ENCODE measurements at places on chromosomes 6 and 20. TPM values are rescaled to one million over a fixed set of nuclear protein-coding genes. Genes with fewer than 3 reads are reported as not detected.

DNA sequence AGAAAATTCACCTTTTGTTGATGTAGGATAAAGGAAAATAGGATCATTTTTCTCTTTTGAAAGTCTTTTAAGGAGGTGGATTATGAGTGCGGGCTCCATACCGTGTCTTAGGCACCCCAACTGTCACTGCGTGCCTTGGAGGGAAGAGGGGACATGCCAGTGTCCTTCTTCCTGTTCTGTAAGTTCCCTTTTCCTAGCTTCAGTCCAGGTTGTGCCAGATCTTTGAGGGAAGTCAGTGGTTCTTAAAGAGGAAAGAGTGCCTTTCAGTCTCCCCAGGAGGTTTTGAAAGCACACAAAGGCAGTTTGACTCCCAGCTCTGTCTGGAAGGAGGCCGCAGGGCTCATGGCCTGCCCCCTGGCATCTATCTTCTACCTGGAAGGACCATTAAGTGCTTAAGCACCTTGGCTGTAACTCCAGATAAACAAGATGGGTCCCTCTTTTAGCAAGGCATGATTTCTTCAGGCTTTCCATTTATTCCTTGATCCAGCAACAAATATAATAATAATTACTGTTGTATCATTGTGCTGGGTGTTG is 13.0 kb downstream of the EFCAB8 start:
- ATAC-seq = no peak

GRCh38 chr20:11091511-11091910 is 417.7 kb upstream of the JAG1 start:
- no peak for ATAC-seq

GRCh38 chr20:32625996-32626395 is 40.9 kb upstream of the NOL4L start:
- no peak for ATAC-seq

- ATAC-seq = peak; percentile 45
Observed at GRCh38 chr6:19866985-19867627, 29.9 kb downstream of the ID4 start.

DNA sequence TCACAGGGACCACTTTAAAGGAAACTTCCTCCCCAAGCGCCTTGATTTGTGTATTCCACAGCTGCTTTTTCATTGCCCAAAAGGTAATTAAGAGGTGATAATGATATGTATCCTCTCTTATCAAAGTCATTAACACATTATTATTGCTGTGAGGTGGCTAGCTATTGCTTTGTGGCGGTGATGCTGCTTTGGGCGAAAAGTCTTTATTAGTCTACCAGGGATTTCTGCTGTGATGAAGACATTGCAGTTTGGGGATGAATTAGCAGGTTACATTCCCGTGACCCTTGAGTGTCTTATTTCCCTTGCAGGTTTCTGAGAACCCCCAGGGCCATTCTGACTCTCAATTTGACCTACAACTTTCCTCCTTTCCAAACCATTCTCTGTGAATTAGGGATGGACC is 143.4 kb upstream of the SOX4 start:
- ATAC-seq = no peak

- ATAC-seq = no peak
Observed at GRCh38 chr6:24064106-24064505, 61.9 kb upstream of the NRSN1 start.

DNA sequence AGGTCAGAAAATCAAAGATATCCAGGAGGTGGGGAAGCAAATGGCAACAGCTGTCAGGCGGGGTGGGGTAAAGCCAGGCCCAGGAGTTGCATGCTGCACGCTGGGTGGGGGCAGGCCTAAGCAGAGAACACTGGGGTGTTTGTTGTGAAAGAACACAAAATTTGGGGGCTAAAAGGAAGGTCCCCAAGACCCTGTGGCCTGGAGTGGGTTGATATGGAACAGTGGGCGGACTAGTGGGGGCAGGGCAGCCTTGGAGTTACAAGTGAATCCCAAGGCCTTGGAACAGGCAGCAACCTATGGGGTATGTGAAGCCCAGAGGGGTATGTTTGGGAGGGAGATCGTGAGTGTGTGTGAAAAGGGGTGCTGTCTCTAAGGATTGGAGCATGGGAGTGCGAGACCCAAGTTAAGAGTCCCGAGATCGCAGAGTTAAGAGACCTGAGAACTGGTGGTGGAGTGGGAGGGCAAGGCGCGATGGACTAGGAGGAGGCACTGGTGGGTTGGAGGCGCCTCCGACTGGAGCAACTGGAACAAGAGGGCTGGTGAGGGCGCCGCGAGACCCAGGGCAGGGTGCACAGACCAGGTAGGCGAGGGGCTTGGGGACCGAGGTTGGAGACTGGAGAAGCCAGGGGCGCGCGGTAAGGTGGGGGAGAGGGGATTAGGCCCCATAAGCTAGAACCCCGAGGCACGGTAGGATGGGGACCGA is 658 bp downstream of the CUL7 start:
- ATAC-seq = peak; percentile 27

GRCh38 chr6:133895573-133896343 is 6.8 kb downstream of the TCF21 start:
- no peak for ATAC-seq

- no peak for ATAC-seq
Observed at GRCh38 chr6:116866281-116866871, 10.7 kb upstream of the RFX6 start.

DNA sequence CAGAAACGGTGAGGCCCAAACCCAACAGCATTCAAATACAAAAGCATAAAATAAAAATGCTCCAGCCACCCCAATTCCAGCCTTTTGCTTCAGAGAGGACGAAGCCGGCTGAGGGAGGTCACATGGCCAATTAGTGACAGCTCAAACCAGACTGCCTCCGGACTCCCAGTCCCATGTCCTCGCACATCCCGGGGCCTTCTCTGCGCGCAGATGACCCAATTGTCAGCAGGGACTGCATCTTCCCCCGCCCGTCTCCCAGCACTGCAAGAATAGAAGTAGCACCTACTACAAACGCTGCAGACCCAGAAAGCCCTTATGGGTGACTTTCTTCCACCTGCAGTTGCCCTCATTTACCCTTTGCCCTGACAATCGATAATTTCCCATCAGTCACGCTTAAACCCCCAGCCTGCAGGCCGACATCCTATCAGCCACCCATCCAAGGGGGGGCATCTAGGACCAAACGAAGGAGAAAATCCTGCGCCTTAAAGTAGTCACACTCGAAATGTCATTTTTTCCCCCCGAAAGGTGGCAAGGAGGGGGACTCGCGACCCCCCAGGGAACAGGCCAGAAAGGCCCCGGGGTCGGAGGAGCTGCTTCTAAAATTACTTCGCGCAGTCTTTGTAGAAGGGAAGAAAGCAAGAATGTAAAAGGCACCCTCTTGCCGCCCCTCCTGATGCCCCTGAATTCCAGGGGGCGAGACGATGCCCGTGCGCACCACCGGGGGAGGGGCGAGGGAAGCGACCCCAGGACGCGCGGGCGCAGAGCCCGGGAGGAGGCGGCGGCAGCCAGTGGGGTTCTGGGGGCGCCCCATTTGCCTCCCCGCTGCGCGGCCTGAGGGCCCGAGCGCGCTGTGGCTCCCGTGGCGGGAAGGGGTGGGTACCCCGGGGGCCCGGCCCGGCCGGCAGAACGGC is 792 bp downstream of the SLC23A2 start:
- ATAC-seq = peak; percentile 36

- ATAC-seq = no peak
Observed at GRCh38 chr6:89555031-89555430, 83.5 kb downstream of the LYRM2 start.

- ATAC-seq = no peak
Observed at GRCh38 chr6:14924126-14925024, 321.5 kb upstream of the JARID2 start.

DNA sequence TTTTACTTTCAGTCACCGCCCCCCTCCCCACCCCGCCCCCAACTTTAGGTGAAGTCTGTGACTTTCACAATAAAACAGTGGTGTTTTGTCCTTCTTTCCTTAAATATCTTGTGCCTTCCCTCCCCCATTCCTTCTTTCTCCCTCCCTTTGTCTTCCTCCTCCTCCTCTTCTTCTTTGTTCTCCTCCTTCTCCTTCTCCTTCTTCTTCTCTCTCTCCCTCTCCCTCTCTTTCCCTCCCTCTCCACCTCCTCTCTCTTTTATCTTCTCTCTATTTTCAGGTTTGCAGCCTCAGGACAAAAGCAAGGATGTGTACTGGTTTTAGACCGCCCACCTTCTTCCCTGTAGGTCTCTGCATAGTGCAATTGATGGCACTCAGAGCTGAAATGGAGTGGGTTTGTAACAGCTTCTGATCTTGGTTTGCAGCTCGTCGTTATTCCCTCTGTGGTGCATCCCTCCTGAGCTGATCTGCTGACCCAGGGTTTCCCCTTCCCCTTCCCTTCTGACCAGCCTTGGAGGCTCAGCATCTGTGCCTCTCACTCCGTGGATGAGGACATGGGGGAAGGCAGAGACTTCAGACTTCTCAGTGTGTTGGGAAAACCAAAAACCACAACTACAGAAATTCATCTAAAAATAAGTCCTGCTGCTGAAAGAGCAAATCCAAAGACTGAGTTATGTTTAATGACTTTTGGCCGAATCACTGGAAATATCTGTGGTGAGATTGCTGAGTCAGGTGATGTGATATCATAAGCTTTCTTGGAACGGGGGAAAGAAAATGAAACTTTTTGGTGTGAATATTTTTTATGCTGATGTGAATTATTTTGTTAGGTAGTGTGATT is 6.9 kb downstream of the VGLL2 start:
- ATAC-seq = no peak

DNA sequence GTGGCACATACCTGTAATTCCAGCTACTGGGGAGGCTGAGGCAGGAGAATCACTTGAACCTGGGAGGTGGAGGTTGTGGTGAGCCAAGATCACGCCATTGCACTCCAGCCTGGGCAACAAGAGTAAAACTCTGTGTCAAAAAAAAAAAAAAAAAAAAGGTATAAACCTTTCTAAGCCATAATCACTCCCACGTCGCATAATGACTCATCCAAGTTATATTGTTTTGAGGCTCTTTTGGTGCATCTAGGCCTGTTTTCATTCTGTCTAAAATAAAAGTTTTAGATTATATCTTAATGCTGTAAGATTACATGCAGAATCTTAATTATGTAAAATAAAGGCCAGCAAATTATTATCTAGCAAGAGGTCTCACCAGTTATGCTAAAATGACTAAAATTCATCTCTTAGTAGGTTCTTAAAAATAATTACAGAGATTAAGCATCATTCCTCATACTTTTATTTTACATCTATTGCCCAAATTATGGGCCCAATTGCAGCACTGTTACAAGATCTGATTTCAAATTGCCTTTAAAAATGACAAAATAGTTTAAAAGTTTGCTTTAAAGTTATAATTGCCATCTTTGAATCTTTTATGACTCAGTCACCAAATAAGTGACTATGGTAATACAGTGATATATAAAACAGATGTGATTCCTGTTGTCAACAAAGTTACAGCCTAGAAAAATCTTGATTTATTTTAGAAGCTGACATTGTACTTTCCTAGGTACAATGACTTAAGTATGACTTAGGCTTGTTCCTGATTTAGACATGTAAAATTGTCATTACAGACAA is 10.4 kb upstream of the SUMO4 start:
- ATAC-seq = no peak

DNA sequence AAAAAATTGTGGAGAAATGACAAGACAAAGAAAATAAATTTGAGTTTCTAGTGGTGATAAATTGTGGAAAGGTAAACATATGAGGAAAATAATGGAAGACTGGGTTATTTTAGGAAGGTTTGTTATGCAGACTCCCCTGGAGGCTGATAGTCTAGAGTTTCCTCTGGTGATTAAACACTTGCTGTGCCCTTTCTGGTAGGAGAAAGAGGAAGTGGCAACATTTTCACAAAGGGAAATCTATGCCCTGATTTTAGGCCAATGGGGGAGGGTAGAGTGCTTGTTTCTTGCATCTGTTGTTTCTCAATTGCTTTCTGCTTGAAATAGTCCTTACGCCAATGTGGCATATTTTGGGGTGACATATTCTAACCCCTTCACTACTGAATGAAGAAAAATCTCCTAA is 129.1 kb upstream of the DOK5 start:
- ATAC-seq = no peak

- no peak for ATAC-seq
Observed at GRCh38 chr6:145214570-145214969, 520.8 kb downstream of the EPM2A start.

DNA sequence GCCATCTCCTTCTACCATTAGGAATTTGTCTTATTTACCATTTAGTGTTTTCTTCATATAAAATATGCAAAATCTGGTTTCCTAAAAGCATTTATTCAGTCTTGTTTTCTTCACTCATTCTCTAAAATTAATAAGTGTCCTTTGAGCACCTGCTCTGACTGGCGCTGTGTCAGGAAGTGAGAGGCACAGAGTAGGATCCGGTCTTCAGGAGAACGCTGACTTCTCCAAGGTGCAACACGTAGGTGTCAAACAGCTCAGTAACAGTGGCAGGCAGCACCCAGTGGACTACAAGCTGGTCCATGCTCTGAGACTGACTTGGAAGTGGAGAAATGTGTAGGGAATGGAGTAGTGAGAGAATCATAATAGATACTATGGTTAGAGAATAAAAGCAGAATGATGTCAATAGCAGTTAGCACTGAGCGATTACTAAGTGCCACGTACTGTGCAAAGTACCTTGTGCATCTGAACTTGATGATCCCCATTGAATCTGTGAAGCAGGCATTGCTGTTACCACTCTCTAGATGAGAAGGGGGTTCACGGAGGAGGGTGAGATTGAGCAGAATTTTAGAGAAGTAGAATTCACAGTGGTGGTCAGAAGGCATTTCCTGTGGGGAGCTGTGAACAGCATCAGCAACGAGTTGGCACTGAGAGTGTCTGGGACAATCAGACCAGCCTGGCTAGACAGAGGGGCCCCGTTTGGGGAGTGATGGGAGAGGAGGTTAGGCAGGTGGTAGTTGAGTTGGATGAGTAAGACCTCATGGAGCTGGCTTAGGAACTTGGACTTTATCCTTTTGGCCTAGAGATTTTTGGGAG is 569.8 kb downstream of the QKI start:
- ATAC-seq = no peak

DNA sequence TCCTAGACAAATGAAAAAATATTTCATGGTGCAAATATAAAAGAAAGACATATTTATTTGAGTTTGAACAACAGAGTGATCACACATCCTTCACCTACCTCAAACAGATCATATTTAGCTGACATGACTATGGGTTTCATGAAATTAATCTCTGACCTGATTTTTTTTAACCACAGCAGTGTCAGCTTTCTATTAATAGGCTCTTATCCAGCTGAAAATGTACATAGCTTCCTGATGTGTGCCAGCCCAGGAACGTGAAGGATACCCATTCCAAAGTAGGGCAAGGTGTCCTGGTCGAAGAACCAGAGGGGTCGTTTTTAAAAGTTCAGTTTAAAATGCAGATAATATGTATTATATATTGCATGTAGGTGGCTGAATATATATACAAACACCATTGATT is 19.8 kb downstream of the TRDN start:
- no peak for ATAC-seq

BPIFB1 gene
- total RNA-seq = 8.3 TPM

TENT5A gene
- total RNA-seq = 2.9 TPM

APOBEC2 gene
- not detected for total RNA-seq

HAO1 gene
- total RNA-seq = not detected

UQCC2 gene
- total RNA-seq = 77.6 TPM

GABRR1 gene
- 0.24 TPM for total RNA-seq

SCUBE3 gene
- 0.12 TPM for total RNA-seq

ME1 gene
- total RNA-seq = 32.4 TPM
